MV-4-11 (cell line): ENCODE measurements at places on chromosomes 5 and 9.

- DNase-seq = no peak
Observed at GRCh38 chr5:144950996-144951395, 780.3 kb downstream of the KCTD16 start.

- peak; percentile 87 for DNase-seq
Observed at GRCh38 chr5:154862766-154863165, 4.3 kb downstream of the CNOT8 start.

DNA sequence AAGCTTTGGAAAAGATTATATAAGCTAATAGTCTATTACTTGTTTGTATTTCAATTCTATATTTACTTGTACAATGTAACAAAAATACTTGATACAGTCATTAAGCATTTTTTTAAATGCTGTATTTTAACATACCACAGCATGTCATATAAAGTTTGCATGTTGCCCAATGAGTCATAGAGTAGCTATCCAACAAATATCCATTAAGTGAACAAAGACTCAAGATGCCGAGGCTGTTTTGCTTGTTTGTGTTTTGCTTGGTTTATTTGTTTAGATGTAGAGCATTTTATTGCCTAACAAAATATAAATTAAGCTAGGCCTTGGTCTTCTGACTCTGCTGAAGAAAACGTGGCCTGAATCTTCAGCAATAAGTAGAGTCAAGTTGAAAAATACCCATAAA is 1584.3 kb upstream of the NUDT12 start:
- DNase-seq = no peak

- DNase-seq = no peak
Observed at GRCh38 chr5:76371960-76372322, 31.1 kb upstream of the IQGAP2 start.

DNA sequence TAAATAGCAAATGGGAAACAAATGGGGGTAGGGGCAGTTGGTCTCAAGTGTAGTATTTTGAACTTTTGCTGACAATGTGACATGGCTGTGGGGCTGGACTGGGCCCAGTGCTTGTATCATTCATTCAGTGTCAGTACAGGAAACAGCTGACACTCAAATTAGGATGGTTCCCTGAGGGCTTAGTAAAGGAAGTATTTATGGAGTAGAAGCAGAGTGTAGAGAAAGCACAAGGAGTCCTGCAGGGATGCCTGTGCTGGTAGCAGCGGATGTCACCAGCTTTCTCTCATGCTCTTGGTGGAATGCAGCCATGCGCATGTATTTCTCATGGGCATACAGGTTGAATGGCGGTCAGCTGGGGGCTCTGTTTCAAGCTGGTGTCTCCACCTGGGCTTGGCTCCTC is 72.9 kb upstream of the SLC44A1 start:
- DNase-seq = no peak

DNA sequence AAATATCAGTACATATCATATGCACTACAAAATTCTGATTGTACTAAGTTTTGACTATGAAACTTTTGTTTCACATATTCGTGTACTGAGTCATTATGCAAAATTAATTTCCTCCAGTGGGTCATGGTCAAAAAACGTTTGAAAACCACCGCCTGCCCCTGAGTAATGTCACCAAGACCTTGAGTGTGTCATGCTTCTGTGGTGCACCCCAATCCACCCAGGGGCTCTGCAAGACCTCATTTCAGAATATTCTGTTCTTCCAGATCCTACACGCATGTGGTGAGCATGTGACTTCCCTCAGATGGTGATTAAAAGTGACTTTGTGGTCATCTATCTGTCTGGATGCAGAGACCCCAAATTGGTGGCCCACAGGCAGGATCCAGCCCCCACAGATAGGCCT is 31.0 kb downstream of the ABLIM3 start:
- DNase-seq = peak; percentile 86

GRCh38 chr5:145942749-145943148 is 6.4 kb downstream of the SH3RF2 start:
- no peak for DNase-seq

- no peak for DNase-seq
Observed at GRCh38 chr5:96459313-96460121, 26.5 kb upstream of the PCSK1 start.
